ENCODE measurements at places on chromosomes 6 and 20.
A peak's percentile ranks its signal among the peaks of the same experiment; 100 is the strongest.

GRCh38 chr6:159107451-159108260 is 61.5 kb upstream of the FNDC1 start:
- peak; percentile 49 for DNase-seq

DNA sequence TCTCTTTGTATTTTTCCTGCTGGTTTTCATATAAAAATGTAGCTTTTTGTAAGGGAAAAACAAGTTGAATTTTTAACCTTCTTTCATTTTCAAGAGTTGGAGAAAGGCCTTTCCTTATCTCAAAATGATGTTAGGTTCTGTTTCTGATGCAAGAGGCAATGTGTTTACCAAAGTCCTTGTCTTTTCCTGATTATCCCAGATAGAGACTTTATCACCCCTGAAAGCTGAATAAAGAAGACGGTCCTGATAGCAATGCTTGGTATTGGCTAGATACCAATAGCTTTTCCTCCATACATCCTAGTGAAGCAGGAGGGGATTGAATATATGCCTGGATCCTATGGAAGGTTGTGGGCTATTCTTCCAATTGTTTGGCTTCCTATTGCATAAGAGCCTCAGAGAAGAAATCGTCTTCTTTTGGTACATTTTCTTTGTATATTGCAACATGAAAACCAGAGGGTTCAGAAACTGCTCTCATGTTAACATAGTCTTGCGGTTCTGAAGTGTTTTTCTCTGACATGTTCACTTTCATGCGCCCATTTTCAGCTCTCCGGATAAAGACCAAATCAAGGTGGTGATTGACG is 5.5 kb downstream of the PNLDC1 start:
- no peak for DNase-seq

DNA sequence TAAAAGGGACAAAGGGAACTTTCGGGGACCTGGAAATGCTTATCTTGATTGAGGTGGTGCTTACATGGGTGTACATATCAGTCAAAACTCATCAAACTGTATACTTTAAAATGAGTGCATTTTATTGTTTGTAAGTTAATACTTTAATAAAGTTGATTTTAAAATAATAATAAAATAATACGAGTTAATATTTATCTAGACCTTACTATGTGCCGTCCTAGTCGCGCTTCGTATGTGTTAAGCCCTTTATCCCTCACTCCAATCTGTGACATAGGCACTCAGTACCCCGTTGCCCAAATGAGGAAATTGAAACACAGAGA is 47.5 kb downstream of the PDYN start:
- peak; percentile 11 for DNase-seq

DNA sequence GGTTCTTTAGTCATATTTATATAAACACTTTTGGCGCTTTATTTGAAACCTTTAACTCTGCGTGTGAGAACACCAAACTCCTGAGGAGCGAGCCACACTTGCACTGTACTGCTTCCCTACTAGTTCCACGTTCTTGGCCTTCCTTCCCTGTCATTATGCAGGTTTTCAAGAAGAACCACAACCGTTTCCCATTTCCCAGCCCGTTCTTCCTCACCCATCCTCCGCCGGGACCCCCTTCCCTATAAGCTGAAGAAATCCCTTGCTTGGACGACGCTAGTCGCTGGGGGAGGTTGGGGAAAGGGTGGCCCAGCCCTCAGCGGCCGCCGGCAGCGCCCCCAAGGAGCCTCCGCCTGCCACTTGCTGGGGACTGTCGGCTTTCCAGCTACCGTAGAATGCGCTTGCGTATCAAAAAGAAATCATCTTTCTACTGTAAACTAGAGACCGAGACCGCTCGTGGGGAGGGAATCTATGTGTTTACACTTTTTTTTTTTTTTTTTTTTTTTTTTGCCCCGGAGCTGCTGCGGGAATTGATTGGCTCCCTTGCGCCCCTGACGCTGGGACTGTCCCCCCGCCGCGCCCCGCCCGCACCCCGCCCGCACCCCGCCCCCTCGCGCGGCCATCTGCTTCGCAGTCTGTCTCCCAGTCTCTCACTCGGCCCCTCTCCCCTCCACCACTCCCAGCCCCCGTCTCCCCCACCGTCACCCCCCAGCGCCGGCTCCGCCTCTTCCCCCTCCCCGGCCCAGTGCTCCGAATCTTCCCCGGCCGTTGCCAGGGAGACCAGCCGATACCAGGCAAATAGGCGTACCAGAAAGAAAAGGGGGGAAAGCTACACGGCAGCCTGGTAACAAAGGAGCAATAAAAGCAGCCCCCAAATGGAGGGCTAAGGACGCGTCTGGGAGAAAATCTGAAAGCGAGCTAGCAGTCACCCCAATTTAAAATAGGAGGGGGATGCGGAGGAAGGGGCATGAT is 2.3 kb upstream of the MARCKS start:
- peak; percentile 18 for DNase-seq

- DNase-seq, result peak; percentile 63
Observed at GRCh38 chr6:87277123-87277522, 45.3 kb upstream of the SMIM8 start.

DNA sequence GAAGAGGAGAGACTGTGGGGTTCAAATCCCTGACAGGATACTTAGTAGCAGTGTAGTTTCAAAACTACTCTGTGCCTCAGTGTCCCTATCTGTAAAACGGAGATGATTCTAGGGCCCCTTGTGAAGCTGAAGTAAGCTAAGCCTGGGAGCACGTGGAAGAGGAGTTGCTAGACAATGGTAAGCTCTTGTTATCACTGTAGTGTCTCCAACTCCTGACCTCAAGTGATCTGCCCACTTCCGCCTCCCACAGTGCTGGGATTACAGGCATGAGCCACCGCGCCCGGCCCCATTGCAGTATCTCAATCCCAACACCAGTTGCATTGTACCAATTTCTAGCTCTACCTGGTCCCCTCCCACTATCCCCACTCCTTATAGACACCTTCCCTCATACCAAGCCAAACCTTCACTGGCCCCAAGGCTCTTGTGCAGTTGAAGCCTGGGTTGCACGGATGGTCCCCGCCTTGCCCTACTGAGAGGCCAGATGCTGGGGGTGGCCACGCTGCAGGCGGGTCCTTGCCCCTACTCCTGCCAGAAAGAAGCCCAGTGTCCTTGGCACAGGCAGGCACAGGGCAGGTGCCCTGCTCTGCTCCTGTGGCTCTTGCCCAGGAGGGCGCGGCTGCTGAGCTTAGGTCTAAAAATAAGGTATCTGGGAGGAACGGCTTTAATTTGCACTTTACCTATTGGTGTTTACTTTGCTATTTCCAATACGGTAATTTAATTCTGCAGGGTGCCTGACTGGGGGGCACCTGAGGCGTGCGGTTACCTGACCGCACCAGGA is 118.1 kb downstream of the VEGFA start:
- DNase-seq, result peak; percentile 70

Measured in hematopoietic multipotent progenitor cell treated with erythropoietin and hydrocortisone succinate and interleukin-3 and kit ligand, for 8 days (in vitro differentiated cells).